ENCODE measurements at places on chromosomes 6 and 20.

DNA sequence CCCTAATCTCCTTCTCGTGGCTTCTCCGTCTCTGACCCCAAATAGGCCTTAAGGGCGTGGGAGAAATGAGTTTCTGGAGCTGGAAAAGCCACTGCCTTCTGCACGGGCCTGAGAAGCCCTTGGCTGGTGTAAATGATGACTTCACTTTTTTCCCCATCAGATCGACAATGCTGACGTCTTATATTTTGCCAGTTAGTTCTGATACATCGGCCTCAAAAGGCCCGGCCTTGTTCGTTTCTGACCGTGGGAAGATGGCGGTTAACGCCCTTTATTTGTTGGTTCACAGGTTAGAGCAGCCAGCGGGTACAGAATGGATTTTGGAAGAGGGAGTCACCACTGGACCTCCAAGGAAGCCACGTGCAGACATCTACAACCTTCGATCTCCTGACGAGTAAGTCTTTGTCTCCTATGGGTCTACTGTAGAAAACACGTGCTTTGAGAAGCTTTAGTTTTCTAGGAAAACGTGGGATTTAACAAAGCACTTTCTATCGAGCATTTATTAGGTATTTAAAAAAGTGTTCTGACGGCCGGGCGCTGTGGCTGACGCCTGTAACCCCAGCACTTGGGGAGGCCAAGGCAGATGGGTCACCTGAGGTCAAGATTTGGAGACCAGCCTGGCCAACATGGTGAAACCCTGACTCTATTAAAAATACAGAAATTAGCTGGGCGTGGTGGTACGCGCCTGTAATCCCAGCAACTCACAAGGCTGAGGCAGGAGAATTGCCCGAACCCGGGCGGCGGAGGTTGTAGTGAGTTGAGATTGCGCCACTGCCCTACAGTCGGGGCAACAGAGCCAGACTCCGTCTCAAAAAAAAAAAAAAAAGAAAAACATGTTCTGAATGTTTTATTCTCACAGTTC is 1.2 kb upstream of the ZNFX1 start:
- no peak for DNase-seq

GRCh38 chr20:37309936-37310590 is 20.6 kb downstream of the MANBAL start:
- DNase-seq = no peak

GRCh38 chr6:17098538-17098937 is 3.3 kb upstream of the STMND1 start:
- no peak for DNase-seq

DNA sequence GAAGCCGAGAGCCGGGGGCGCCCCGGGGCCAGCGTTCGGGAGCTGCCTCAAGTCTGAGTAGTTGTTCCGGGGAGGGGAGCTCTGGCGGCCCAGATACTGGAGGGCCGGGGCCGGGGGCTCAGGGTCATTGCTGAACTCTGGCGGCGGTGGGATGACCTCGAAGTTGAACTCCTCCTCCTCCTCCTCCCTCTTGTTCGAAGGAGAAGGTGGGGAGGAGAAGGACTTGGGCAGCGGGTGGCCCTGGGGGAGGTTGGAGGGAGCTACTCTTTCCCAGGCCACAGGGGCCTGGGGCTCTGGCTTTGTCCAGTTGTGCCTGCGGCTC is 37.7 kb downstream of the C6orf132 start:
- DNase-seq = no peak

- DNase-seq = peak; percentile 90
Observed at GRCh38 chr6:24858177-24858653, 59.5 kb upstream of the ARMH2 start.

- DNase-seq = no peak
Observed at GRCh38 chr6:168641446-168641845, 200.5 kb downstream of the SMOC2 start.

DNA sequence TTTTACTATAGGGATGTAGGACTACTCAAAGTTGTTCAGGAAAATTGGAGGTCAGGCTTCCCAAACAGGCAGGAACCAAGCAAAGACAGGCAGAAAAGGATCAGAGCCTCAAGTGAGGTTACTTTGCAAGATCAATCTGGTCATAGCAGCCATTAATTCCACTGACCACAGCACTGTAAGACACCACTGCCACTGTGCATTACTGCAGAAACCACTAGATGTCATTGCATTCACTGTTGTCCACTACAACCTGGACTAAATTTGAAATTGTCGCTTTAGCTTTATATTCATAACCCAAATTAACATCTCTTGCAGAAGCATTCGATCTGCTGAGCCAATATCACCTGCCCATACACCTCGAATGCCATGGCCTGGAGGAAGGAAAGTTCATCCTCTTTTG is 126.9 kb upstream of the UFL1 start:
- no peak for DNase-seq

DNA sequence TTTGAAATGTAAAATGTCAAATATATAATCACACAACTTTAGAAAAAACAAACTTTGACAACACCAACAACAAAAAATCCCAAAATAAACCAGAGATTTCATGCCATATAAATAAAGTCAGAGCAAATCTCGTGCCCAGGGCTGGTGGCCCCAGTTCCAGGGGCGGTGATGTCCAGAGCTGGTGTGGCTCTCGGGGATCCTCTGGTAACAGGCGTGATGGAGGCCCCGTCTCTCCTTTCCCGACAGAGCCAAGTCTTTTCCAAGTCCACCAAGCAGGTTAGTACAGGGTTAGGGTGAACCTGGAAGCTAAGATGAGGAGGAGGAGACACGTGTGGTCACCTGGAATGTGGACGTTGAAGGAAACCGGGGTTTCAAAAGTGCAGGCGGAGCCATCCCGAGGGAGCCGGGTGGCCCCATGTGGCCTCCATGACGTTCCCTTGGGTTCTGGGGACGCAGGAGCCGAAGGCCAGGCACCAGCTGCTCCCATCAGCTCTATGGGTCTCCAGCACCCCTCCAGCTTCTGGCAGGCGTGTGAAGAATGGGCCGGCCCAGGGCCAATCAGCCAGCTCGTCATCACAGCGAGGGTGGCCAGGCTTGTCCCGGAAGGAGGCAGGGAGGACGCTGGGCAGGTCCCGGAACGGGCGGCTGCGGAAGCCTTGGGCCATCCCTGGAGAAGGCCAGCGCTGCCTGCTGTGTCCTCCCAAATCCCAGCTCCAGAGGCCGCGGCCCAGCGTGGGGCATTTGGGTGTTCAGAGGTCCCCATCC is 202.5 kb downstream of the PREX1 start:
- no peak for DNase-seq

- no peak for DNase-seq
Observed at GRCh38 chr6:155274533-155274932, 10.7 kb downstream of the CLDN20 start.

GRCh38 chr6:138692978-138693909 is 80.3 kb upstream of the CCDC28A start:
- DNase-seq = no peak

- no peak for DNase-seq
Observed at GRCh38 chr6:33189625-33190448, 2.4 kb downstream of the COL11A2 start.

- no peak for DNase-seq
Observed at GRCh38 chr6:2810092-2810671, 31.5 kb downstream of the SERPINB1 start.

DNA sequence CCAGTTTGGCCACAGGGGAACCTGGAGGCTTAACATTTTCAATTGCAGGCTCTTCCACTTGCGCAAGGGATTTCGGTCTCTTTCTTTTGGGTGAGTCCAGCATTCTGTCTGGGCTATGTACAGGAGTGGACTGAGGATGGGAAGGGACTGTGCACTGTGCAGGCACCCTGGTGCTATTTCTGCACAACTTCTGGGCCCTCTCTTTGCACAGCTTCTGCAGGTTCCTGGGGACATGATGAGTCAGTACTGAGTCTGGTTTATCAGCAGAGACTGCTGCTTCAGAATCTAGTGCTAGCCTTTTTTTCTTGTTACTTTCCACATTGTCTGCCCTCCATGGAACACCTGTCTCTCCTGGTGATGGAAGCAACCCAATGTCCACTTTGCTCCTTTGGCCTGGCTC is 78.5 kb upstream of the ASF1A start:
- no peak for DNase-seq

DNA sequence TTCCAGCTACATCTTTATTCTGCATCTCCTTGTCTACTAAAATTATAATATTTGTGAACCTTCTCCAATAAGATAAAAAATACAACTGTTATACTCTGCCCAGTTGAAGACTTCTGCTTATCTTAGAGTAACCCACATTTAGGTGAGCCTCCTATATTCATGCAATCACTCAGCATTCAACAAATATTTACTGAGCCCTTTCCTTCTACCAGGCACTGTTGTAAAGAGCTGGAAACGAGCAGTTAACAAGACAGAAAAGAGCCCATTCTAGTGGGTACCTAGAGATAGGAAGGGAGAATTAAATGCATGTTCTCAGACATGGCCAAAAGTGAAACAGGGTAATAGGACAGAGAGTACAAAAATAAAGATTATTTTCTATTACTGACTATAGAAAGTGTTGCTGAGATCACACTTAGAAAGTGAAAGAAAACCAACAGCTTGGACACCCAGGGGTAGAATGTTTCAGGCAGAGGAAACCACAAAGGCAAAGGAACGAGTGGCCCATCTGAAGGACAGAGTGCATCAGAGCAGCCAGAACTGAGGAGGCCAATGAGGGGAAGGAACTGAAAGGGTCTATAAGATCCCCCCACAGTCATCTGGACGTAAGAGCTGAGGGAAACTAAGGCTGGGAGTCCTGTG is 50.8 kb upstream of the SMLR1 start:
- no peak for DNase-seq

DNA sequence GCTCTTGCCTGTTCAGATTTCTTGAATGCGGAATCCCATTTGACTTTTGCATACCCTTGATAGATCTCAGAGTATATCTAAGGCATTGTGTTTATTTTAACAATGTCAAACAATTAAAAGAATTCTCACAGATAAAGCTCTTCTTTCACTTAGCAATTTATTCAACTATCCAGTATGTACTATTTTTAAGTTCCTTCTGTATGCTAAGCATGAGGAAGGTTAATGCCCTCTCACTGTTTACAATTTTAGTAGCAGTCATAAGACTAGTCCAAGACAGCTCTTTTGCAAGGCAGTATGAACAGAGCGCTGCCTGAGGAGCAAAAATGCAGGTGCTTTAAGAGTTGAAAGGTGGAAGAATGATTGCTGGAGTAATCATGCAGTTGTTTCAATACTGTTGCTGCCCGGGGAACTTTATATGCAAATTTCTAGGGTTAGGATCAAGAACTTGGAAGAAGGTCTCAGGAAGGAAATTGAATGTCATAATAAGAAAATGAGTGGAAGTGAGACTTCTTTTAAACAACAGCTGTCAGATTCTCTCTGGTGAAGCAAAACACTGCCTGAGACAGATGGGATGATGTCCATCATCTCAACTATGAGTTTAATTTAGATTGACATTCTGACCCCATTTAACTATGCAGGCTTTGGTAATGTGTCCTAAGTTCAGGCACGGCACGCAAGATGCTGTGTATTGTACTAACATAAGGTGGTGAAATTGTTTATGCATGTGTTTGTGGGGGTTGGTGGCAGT is 1303.5 kb upstream of the CITED2 start:
- no peak for DNase-seq

- DNase-seq = no peak
Observed at GRCh38 chr6:33199687-33200218, 712 bp downstream of the RXRB start.

GRCh38 chr6:161429921-161430490 is 156.1 kb upstream of the AGPAT4 start:
- no peak for DNase-seq

- no peak for DNase-seq
Observed at GRCh38 chr6:33748841-33749240, 2.1 kb upstream of the IP6K3 start.

GRCh38 chr6:155121699-155122098 is 126.6 kb downstream of the TIAM2 start:
- no peak for DNase-seq

DNA sequence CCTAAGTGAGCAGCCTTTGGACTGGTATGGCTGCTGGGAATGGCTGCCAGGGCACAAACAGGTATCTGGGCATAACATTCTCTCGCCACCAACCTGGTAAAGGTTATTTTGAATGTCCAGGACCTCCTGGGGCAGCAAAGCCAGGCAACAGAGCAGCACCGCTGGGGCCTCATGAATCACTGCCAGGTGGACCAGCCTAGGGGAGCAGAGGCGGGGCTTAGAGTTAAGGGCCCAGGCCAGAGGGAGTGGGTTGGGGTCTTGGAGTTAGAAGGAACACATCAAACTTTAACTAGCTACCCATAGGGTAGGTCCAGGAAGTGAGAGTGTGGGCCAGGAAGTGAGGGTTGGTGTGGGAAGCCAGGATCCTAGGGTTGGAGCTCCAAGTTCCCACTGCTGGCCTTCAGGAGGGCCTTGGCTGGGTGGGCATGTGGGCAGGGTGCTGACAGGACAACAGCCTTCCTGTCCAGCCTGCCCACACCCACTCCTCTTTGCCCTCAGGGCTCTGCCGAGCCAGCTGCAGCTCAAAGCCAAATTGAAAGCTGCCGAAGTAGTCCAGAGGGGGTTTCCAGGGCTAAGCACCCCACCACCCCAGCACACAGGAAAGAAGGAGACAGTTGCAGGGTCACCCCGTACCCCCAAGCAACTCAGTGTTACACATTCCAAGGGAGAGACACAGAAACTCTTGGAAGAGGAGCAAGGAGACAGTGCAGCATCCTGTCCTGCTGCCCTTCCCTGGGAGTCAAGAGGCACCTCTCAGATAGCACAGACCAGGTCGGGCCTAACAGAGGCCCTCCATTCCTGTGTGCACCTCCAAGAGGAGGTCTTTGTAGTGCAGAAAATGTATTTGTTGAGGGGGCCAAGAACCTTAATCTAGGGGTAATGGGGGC is 2.6 kb downstream of the NFKBIE start:
- DNase-seq = no peak

DNA sequence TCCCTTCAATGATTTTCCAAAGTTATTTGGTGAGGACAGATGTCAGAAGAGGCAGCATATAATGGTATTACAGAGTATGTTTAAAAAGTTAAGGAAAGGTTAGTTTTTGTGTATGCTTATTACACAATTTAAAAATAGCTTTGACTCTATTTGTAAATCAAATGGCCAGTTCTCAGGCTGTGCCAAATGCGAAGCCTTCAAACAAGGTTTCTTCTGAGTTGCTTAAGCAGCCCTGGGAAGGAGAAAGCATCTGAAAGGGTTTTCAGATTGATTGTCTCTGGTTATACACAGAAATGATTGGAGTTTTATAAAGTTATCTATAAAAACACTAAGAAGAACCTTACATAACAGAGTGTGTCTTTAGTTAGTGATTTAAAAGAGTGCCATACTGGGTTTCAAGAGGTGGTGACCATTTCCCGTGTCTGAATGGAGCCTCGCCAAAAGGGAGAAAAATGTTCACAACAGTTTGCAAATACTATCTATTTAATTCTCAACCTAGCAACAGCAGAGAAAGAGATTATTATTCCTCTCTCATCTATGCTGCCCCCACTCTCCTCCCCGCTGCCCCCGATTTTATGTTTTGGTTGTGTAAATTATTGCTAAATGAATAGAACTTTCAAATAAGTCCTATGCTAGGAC is 16.7 kb downstream of the CD109 start:
- no peak for DNase-seq

DNA sequence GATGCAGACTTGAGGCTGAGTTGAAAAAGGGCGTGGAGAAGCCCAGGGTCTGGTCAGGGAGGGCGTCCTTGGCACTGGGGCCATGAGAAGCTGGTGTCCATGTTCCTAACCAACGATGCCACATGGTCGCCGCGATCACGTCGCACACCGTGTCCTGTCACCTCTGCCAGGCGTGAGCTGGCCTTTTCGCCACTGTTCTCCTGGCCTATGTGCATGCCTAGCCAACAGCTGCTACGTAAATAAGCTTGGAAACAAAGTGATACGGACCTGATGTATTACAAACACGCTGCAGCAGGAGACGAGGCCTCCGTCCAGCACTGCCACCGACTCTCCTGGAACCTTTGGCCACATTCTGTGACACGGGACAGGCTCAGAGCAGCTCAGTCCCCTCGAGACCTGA is 22.0 kb upstream of the KIF25 start:
- no peak for DNase-seq

- no peak for DNase-seq
Observed at GRCh38 chr6:20605581-20605980, 71.3 kb downstream of the CDKAL1 start.
